ENCODE measurements at places on chromosomes 1 and 21. TPM values are rescaled to one million over a fixed set of nuclear protein-coding genes. Genes with fewer than 3 reads are reported as not detected.
A peak's percentile ranks its signal among the peaks of the same experiment; 100 is the strongest.

TNFRSF8 gene
- 1.2 TPM for total RNA-seq

TDRD5 gene
- not detected for total RNA-seq

FCRL2 gene
- total RNA-seq = not detected

LRRC41 gene
- 37.6 TPM for total RNA-seq

DNA sequence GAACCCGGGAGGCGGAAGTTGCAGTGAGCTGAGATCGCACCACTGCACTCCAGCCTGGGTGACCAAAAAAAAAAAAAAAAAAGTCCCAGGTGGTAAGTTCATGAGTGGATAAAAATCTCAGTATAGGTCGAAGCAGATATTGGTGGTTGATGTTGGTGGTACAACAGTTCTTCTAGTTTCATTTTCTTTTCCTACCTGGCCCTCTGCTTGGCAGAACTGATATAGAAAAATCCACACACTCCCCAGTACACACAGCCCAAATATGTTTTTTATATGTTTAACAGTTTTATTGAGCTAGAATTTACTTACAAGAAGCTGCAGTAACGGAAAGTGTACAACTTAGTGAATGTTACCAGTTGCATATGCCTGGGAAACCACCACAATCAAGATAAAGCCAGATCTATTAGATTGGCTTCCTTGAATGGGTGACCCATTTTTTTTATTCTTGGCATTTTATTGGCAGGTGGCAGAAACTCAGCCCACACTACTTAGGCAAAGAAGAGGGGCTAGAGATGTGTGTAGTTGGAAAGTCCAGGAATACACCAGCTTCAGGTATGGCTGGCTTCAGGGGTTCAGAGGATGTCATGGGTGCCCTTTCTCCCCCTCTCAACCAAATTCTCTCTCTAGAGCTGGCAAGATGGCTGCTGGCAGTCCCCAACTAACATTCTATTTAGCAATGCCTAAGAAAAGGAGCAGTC lies 118.3 kb upstream of the SLC25A33 start:
- DNase-seq = no peak

DNA sequence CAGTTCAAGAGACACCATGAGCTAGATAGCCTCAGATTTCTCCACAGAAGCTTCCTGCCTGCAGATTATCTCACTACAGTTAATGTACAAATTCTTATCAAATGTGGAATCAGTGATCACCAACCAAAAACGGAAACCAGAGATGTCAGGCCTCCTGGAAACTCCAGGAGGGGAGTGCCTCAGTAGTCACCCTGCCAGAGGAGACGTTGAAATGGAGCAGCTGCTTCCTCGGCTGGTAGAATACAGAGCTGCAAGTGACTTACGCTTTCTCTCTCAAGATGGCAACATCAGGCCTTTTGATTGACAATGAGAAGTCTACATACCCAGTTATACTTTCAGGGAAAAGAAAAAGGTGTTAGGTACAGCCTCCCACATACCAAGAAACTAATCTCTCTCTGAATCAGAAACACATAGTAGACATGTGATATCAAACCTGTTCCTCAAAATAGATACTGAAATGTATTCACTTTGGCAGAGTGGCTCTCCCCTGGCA lies 52.2 kb downstream of the ACP6 start:
- DNase-seq = no peak

DNA sequence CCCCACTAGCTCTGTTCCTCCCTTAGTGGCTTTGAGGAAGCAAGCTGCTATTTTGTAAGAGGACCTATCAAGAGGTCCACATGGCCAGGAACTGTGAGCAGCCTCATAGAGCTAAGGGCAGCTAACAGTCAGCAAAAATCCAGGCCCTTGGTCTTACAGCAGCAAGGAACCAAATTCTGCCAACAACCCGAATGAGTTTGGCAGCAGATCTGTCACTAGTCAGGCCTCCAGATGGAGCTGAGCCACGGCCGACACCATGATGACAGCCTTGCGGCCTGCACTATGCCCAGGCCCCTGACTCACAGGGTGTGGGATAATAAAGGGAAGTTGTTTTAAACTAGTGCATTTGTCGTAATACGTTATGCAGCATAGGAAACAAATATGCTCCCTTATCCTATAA lies 28.0 kb upstream of the H3-3A start:
- peak; percentile 88 for DNase-seq

- DNase-seq = no peak
Observed at GRCh38 chr1:153540394-153541361, at the start of gene S100A5. Gene S100A5 (minus strand): TSS chr1:153540934. CDS start chr1:153540191, 743 bp downstream.

GRCh38 chr1:56710646-56711045 lies 65.5 kb downstream of the PRKAA2 start:
- DNase-seq = no peak

DNA sequence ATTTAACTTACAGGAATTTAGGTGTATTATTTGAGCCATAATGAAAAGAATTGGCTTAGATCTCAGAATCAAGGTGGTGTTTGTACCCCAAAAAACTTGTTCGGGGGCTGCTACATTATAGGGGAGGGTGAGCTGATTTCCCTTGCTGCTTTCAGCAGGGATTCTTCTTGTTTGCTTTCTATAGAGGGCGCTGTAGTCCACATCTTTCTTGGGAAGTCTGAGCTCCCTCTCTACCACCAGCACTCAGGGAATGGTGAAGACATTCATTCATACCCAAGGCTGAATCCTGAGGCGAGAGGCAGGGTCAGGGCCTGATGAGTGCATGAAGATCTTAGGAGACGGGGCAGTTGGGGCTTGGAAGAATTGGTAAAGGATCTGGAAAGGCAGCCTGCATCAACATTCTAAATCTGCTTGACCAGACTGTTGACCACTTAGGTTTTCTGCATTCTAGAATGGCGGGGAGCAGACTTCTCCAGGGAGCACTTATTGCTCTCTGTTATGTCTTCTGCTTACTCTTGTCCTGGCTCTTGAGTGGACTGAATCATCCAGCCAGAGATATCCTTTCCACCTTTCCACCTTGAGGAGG lies 18.9 kb downstream of the SPATA46 start:
- DNase-seq = no peak

- DNase-seq = no peak
Observed at GRCh38 chr1:156594190-156594589, 2.6 kb downstream of the NAXE start.

GRCh38 chr1:3170561-3171453 lies 101.8 kb downstream of the PRDM16 start:
- DNase-seq = peak; percentile 91

DNA sequence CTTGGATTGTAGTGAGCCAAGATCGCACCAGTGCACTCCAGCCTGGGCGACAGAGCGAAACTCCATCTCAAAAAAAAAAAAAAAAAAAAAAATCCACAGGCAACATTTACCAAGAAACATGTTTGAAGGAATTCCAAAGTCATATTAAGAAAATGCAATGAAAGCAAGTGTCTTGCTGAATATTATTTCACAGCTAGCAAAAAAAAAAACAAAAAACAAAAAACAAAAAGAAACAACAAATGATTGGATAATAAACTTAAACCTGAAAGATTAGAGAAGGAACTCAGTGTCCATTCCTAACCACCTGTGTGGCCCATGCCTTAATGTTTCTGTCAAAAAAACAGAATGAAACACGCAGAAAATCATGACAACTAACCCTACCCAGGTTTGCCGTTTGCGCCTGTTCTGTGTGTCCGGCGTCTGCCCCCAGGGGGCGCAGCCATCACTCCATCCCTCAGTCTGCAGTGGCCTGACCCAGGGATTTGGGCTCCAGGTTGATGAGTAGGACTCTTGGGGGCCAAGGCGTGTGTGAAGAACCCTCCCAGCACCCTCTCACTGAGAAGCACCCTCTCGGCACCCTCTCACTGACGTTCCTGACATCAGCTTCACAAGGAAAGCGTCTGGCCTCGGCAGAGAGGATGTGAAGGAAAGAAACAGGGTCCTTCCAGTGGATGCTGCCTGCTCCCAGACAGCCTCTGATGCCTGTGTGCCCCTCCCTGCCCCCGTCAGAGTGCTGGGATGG lies 19.2 kb upstream of the PTTG1IP start:
- peak; percentile 86 for DNase-seq

GRCh38 chr1:152878042-152878441 lies at the start of gene SMCP:
Gene SMCP (plus strand): TSS chr1:152878322. CDS start chr1:152884423, 6,101 bp downstream.
- DNase-seq = no peak

- no peak for DNase-seq
Observed at GRCh38 chr1:245693941-245694752, 539.4 kb downstream of the KIF26B start.

GRCh38 chr21:28310171-28310685 lies 682.4 kb downstream of the LTN1 start:
- no peak for DNase-seq

GRCh38 chr21:44533121-44533890 lies 6.7 kb downstream of the KRTAP10-1 start:
- peak; percentile 23 for DNase-seq

DNA sequence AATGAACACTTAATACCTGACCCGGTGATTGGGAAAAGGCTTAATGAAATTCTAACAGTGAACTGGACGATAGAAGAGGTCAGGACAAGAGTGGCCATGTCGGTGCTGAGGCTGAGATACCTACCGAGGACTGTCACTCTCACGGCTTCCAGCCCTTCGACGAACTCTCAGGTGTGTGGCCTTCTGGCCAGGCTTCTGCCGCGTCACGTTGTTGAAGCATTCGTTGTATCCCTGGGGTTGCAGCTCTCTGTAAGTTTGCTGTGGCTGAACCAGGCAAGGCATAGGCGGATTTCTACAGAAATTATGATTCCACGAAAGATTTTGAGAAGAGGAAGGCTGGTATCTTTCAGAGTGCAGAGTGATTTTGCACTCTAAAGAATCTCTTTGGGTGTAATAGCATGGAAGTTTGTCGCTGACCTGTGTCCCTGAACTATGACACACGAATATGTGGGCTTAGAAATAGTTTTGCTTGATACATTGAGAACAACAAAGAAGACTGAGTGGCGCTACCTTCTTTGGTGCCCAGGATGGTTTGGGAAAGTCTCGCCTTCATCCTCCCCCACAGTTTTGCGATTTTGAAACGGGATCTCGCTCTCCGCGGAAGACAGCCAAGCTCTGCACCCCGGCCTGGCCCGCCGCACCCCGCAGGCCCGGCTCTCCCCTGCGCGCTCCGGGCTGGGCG lies 403 bp upstream of the EPHX4 start:
- no peak for DNase-seq

- DNase-seq = no peak
Observed at GRCh38 chr1:196887515-196888239, at the start of gene CFHR4. Gene CFHR4 (plus strand): TSS chr1:196888052. CDS start chr1:196888151, 99 bp downstream.

DNA sequence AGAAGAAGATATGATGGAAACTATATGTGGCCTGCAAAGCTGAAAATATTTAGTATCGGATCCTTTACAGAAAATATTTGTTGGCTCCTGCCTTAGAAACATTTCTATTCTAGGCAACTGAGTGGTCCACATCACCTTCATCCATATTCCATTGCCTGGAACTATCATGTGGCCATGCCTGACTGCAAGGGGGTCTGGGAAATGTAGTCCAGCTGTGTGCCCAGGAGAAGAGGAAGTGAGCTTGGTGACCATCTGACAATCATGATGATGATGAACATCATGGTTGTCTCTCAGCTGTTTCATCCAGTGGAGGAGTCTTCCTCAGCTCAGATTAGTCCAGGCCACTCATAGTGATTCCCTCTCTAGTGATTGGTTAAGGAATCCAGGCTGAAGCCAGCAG lies 61.8 kb upstream of the IFNLR1 start:
- DNase-seq = no peak

DNA sequence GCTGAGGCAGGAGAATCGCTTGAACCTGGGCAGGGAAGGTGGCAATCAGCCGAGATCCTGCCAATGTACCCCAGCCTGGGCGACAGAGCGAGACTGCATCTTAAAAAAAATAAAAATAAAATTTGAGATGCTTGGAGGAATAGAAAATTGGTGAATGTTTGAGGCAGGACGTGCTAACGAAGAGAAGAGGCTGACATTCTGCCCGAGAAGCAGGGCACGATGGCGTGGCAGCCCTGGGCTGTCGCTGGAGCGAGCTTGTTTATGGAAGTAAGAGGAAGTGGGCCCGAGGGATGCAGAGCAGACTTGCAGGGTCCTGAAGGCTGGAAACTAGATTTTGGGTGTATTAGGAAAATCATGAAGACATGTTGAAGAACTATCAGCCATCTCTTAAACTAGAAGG lies 92.6 kb downstream of the KIF26B start:
- no peak for DNase-seq

- no peak for DNase-seq
Observed at GRCh38 chr1:53951697-53952096, 5.5 kb downstream of the LRRC42 start.

DNA sequence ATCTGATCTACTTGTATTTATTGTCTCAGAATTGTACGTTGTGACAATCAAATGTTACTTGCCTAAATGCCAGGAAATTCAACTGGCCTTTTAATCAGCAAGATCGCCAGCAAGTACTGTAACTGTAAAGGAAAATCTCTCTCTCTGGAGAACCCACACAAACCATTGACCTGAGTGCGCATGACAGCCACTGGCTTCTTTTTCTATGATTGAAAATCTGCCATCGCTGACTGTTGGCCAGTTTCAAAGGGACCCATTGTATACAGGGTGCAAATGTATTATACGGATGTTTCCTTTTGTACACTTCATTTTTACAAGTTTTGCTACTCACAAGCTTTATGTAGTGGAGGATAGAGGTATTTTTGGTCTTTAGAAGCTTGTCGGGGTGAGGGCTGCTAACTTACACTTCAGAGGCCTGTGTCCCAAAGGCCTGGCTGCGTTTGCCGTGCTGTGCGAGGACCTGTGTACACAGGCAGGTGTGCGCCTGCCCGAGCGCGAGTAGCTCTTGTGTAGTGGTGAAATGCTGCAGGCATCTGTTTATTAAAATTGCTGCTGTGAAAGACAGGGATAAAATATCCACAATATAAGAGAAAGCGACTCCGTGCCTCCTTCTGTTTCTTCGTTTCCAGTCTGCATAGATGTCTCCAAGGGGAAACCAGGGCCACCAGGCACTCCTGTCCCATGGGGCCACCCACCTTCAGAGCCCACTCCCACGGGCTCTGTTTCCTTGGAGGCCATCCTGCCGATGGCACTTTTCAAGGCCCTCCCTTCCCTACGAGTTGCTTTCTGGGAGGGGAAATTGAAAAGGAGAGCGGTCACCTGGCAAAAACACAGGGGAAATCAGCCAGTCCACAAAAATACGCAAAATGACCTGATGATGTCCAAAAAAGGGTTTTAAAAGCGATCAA lies 25.3 kb upstream of the TRAPPC10 start:
- DNase-seq = no peak

DNA sequence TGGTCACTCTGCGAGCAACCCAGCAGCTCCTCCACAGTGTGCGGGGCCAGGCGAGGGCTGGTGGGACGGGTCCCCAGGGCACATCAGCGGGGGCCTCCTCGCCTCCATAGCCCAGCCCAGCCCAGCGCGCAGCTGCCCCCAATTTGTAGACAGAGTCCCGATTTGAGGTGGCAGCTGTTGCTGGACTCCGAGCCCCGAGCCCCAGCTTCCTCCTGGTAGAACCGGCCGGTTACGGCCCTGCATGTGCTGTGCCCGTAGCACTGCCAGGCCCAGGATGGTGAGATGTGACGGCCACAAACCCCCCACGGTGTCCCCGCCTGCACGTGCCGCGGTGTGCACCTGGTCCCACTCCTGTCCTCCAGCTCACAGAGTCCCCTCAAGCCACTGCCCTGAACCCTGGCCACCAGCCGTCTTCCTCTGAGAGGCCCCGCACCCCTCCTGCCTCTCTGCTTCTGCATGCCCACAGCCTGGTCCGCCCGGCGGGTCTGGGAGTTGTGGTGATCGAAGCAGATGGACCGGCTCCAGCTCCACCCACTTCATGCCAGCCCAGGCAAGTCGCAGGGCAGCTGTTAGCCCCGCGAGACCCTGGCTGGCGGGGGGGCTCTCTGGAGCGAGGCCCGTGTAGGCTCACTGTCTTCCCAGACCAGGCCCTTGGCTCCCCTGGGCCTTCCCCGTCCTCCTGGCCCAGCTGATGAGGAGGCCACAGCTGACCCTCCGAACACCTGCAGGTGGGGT lies 55.5 kb downstream of the MORN1 start:
- no peak for DNase-seq
